ENCODE measurements at places on chromosomes 12 and 14. TPM values are rescaled to one million over a fixed set of nuclear protein-coding genes. Genes with fewer than 3 reads are reported as not detected.

ASB2 gene
- 0.77 TPM for total RNA-seq

SIX1 gene
- total RNA-seq, result 0.46 TPM

- DNase-seq, result no peak
- no peaks in the 10 kb centered on the region for H3K4me1 ChIP-seq
- no peak overlapping the region for H3K27ac ChIP-seq
- no peaks in the 10 kb centered on the region for H3K27me3 ChIP-seq
- H3K36me3 ChIP-seq, result no peaks in the 10 kb centered on the region
- no peak overlapping the region for H3K4me3 ChIP-seq
Observed at GRCh38 chr14:24456980-24457379, 14.4 kb upstream of the SDR39U1 start.

SIRT4 gene
- 4.1 TPM for total RNA-seq

- no peak overlapping the region for H3K27ac ChIP-seq
- no peaks in the 10 kb centered on the region for H3K27me3 ChIP-seq
- no peak overlapping the region for H3K4me3 ChIP-seq
- peaks cover 2% of the 10 kb centered on the region for H3K4me1 ChIP-seq
Observed at GRCh38 chr12:76790564-76791552, 26.9 kb downstream of the ZDHHC17 start.

DNA sequence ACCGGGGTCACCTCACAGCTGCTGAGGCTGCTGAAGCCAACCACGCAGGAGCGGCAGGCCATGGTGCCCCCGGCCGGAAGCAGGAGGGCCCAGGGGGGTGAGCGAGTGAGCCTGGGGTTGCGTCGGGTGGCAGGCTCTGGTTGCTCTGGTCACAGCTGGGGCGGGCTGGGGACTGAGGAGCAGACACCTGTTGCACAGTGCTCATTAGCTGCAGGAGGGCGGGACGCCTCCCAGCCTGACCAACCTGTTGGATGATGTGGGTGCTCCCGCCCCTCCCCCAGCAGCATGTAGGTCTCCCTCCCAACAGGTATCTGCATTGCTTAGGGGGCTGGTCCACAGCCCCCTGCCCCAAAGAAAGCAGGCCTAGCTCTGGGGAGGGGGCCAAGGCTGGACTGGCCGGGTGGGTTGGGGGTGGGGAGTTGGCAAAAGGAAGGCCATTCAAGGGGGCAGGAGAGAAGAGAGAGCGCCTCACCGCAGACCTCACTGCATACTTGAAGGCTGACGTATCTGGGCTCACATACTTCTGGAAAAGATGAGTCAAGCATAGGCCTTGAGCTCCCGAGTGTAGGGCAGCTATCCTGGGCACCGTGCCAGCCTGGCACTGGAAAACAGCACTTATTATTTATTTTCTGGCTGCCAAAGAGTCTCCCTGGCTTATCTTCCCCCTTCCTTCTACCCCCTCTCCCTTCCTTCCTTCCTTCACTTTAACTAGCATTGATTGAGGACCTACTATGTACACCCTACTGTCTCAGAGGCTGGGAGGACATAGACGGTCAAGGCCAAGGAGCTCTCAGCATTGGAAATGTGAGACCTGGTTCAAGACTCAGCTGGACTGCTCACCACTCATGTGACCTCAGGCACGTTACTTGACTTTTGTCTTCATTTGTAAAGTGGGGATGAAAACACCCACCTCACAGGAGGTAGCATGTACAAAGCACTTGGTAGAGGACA, at the start of gene KRT80:
Gene KRT80, minus strand, starts transcription at position 174 of the 951 bp plus-strand sequence. Its CDS starts 112 bp downstream, at position 62.
- no peaks in the 10 kb centered on the region for H3K27me3 ChIP-seq
- H3K36me3 ChIP-seq, result no peaks in the 10 kb centered on the region
- no peak for DNase-seq

PRH2 gene
- not detected for total RNA-seq

DNA sequence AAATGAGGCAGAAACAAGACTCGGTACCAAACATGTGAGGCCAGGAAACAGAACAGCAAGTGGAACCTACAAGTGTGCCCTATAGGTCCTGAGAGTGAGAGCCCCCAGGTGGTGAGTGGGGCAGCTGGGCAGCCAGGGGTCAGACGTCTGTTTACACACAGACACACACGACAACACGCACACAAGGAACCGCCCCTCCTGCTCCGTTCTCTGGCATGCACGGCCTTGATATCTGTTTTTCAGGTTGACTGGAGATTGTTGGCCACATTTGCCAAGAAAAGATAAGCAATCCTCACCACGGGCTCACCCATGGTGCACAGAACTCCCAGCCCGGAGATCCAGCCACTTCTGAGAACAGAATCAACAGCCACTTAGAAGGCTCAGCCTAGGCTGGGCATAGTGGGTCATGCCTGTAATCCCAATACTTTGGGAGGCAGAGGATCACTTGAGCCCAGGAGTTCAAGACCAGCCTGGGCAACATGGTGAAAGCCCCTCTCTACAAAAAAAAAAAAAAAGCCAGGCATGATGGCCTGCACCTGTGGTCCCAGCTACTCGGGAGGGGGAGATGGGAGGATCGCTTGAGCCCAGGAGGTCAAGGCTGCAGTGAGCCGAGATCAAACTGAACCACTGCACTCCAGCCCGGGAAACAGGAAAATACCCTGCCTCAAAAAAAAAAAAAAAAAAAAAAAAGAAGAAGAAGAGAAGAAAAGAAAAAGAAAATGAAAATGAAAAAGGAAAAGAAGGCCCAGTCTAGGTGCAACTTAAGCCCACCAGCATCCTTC, 19.4 kb upstream of the EIF5 start:
- H3K4me1 ChIP-seq, result peaks cover 5% of the 10 kb centered on the region
- no peak overlapping the region for H3K27ac ChIP-seq
- no peak overlapping the region for H3K4me3 ChIP-seq
- DNase-seq, result no peak
- no peaks in the 10 kb centered on the region for H3K27me3 ChIP-seq

DNA sequence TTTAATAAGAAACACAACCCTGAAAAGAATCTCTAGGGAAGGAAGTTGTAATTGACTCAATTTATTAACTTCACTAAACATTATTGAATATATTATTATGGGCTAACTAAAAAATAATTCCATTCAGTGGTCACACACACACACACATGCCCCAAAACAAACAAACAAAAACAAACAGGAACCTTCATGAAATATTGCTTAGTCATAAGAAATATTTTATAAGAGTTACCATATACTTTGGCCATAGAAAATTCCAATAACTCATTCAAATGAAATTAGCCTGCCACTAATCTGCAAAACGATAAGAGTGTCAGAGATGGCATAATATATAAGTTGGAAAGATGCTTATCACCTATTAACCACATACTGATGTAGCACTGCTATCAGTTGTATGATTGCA, 268.4 kb upstream of the AMIGO2 start:
- H3K36me3 ChIP-seq, result no peaks in the 10 kb centered on the region
- DNase-seq, result no peak
- no peaks in the 10 kb centered on the region for H3K4me1 ChIP-seq

ACSS3 gene
- total RNA-seq, result 22.7 TPM

DNA sequence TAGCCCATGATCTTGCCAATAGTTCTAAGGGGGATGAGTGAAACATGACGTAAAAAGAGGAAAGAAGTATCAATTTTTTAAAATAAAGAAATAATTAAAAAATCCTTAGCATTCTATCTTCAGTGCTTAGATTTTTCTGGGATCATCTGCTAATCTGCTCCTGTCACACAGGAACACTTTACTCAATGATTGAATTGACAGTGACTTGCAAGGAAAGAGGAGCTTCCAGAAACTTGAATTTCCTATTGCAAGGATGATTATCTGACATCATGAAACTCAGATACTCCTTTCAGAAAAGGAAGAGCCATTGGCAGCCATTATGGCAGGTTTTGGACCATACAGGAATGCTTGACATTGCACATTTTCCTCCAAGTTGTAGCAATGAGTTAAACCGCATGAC, 41.4 kb upstream of the PTPRO start:
- no peaks in the 10 kb centered on the region for H3K4me1 ChIP-seq
- DNase-seq, result no peak
- no peaks in the 10 kb centered on the region for H3K36me3 ChIP-seq
- H3K27me3 ChIP-seq, result no peaks in the 10 kb centered on the region

Data from H1 (cell line).